ENCODE measurements at places on chromosomes 2 and 18.

DNA sequence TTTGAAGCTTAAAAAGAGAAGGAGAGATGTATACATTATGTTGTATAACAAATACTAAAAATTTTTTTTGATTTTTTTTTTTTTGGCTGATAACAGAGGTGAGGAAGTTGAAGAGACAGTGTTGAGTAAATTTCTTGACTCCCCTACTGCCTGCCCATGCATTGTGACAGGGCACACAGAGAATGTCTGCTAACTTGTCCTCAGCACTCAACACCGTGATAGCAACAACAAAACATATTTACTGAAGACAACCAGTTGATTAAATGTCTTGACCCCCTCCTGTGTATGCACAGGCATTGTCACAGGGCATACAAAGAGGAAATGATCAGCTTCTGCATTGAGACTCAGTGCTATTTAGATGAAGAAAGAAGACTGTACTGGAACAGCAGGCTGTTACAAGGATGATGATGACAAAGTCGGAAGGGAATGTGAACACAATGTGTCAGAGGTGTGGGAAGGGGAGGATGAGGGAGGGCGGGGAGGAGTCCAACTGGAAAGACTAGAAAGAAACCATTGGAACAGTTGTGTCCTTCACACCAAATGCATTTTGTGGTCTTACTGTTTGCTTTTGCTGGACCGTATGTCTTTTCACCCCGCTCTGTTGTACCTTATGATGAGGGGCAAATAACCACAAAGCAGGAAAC is 89.5 kb downstream of the CERS6 start:
- DNase-seq: peak; percentile 90

DNA sequence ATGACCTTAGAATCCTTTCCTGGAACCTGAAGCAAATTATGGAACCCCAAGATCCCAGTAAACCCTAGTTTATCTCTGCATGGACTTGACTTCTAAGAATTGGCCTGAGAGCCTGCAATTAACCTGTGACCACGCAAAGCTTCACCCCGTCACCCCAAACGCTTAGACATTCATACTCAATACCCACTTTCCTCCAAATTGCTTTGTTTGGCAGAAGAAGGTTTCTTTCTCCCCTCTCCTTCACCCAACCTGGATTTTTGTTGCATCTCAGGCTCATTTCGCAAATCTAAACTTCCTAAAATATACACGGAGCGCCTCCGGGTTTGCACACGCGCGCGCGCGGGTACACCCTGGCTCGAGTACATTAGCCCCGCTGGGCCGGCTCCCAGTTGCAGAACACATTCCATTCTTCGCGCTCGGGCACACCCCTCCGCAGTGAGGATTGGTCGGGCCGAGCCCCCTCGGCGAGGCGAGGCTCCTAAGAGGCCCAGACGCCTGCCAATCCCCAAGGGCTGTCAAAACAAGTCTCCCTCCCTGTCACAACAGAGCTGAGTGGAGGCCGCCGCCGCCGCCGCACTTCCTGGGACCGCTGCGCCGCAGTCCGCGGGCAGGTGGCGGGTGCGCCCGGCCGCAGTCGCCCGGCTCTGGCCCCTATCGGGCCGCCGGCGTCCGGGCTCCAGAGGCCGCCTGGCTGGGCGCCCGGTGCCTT is at the start of gene PLCL1:
TSS of gene PLCL1 (plus strand) at position 545 of the 709 bp plus-strand sequence.
- peak; percentile 91 for DNase-seq

GRCh38 chr2:28544922-28545589 is 49.2 kb downstream of the PLB1 start:
- no peak for DNase-seq

DNA sequence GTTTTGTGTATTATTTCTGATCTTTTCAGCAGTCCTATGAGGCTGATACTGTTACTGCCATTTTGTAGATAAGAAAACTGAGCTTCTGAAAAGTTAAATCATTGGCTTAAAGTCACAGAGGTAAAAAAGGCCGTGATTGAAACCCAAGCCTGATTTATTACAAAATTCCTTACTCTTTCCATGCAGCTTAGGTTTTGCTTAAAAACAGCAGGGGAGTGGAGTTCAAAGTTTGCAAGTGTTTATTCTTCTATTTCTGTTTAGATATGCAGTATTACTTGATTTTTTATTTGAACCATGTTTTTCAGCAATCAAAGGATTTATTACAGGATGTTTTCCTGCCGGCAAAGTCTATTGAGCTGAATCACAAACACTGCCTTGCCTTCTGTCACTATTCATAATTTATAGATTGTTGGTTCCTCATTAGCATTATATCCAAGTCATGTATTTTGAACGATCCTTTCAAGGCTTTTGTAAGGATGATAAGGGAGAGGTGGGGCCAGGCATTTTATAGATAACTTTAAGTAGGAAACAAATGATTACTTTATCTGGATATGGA is 31.9 kb upstream of the MSTN start:
- no peak for DNase-seq

- no peak for DNase-seq
These were observed 391.2 kb downstream of the STK39 start for GRCh38 chr2:167856190-167856589.

DNA sequence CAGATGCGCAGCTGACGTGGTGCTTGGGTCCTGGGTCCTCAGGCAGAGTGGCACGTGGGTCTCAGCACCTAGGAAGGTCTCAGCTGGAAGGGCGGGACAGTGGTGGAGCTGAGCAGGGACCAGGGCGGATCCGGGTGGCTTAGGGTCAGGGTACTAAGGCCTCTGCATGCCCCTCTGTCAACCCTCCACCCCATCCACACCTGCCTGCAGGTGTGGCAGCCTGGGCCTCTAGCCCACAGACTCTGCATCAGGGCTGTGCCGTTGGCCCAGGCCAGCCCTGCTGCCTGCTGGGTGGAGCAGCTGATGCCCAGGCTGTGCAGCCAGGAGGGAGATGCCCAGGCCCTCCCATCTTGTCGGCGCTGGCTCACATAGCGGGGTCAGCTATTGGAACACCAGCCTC is 24.6 kb upstream of the OTOS start:
- DNase-seq: no peak

DNA sequence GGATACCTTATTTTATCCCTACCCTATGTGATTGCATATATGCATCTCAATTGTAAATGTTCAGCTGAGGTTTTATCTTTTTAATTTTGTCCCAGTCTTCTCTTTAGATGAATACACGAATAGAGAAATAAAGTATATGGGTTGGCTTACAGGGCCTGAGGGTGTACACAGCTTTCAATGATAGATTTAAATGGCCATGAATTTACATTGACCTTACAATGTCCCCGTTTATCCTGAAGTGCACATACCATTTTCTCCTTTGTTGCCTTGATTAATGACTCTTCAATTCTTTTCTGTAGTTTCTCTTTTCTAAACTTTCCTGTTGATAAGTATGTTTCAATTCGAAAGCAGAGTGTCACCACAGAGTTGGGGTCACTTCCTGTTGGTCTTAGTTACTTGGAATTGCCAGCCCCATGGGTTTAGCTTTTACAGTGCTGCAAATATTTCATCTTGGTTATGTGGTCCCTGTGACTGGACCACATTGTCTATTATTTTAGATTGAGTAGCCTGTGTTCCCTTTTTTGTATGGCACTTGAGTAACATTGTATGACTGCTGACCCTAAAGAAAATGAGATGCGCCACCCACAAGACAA is 1616.3 kb upstream of the ACVR2A start:
- no peak for DNase-seq

DNA sequence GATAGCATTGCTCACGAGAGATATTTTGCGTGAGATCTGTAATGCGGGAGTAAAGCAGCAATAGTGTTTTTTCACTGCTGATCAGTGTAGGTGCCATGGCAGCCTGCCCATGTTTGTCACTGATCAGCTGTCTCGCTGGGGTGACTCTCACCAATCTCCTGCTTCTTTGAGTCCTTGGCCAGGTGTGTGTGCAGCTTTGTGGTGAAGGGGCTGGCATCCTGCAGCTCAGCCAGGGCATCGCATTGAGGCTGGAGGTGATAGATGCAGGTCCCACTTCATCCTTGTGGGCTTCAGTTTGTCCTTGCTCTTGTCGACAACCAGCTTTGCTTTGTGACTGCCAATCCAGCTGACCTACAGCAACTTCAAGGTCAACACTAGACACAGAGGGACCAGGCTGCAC is 258.3 kb upstream of the CXCR4 start:
- no peak for DNase-seq

- DNase-seq: no peak
These were observed 356.5 kb upstream of the HNMT start for GRCh38 chr2:137607722-137608318.

DNA sequence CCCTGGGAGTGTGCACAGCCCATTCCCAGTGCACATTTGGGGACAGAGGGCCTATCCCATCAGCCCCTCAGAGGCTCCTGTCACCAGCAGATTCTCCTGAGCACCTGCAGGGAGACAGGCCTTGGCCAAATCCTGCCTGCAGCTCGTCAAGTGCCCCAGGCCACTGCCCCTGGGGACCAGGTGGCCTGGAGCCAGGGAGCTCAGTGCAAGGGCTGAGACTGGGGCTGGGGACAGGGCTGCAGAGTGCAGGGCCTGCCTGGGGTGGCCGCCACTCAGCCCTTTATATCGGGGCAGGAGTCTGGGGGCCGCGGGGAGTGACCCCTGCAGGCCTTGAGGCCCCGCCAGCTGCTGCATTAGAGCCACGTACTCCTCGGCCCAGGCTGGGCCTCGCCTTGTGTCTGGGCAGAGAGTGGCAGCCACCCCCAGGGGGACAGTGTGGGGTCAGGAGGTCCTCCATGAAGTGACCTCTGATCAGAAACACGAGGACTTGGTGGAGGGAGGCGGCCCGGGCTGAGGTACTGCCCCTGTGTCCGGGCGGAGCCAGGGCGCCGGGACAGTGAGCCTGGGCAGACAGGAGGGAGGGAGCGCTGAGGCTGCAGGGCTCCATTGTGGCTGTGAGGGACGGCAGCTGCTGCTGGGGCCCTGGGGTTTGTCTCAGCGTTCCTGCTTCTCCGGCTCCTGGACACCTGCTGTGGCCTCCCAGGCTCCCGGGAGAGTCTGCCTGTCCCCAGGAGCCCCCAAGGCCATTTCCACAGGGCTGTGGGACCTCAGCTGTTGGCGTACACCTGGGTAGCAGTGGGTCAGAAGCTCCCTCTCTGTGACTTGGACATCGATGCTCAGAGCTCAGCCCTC is 24.2 kb downstream of the GPC1 start:
- DNase-seq: no peak

DNA sequence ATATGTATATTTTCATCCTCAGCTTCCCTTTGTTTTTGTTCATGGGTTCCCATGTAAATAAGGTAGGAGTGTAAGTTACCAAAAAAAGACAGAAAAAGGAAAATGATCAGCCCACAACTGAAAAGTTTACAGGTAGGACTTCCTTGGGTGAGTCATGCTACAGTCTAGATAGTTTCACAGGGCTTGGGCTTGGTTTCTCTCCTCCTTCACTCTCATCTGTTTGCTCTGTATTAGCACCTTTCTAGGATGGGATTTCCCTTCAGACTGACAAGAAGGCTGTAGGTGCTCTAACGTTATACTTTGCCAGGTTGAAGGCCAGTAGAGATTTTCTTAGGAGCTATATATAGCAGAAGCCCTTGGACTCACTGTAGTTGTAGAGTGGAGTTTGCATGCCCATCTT is 57.9 kb downstream of the FAM171B start:
- DNase-seq: no peak

- no peak for DNase-seq
These were observed 30.6 kb downstream of the APOB start for GRCh38 chr2:21013043-21013816.
